T-cell (primary cell): ENCODE measurements at places on chromosomes 4 and X.
A peak's percentile ranks its signal among the peaks of the same experiment; 100 is the strongest.

DNA sequence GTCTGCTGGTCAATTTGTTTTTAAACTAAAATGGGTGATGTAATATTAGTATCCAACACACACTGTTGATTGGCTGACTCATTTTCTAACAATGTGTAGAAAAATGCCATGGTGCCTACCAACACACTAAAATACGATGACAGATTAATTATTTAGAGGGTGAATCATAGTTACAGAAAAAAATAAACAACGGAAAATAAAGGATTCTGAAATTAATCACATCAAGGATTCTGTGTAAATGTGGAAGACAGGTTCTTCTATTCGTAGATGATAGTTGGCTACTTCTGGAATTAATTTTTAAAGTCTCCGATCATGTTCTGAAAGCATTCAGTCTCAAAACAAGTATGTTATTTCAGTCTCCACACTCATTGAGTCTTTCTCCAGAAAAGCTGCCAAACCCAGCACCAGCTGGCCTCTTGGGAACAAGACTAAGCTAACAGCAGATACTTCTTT, 8.2 kb upstream of the IQCM start:
- no peak overlapping the region for H3K4me3 ChIP-seq
- DNase-seq = no peak
- no peaks in the 10 kb centered on the region for H3K36me3 ChIP-seq
- no peak overlapping the region for H3K27ac ChIP-seq

DNA sequence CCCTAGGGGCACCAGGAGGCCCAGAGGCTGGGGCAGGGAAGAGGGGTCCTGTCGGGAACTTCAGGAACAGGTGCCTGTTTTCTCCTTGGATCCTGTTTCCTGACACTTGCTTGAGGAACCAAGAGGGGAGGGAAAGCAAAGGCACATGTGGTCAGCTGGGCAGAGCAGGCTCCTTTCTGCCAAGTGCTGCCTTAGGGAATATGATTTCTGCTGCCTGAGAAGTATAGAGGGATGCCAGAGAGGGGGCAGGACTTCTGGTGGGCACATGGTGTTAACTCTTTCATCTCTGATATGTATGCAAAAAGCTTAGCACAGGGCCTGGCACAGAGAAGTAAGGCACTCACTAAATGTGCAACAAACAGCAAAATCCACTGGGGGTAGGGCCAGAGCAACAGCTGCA, 51.2 kb upstream of the PJA1 start:
- no peak overlapping the region for H3K27ac ChIP-seq
- H3K4me3 ChIP-seq = no peak overlapping the region
- DNase-seq = no peak
- H3K27me3 ChIP-seq = no peaks in the 10 kb centered on the region

- H3K4me1 ChIP-seq = no peaks in the 10 kb centered on the region
- H3K4me3 ChIP-seq = no peak overlapping the region
Observed at GRCh38 chr4:128320656-128321055, 33.0 kb upstream of the PGRMC2 start.

GRCh38 chr4:163697121-163697520, 202.6 kb downstream of the TMA16 start:
- H3K4me3 ChIP-seq = no peak overlapping the region
- H3K36me3 ChIP-seq = no peaks in the 10 kb centered on the region

- no peak for DNase-seq
- H3K4me3 ChIP-seq = no peak overlapping the region
- H3K4me1 ChIP-seq = no peaks in the 10 kb centered on the region
- no peaks in the 10 kb centered on the region for H3K36me3 ChIP-seq
Observed at GRCh38 chr4:8331575-8331955, 62.0 kb downstream of the HTRA3 start.

- no peak overlapping the region for H3K4me3 ChIP-seq
- H3K27ac ChIP-seq = no peak overlapping the region
- DNase-seq = no peak
Observed at GRCh38 chr4:127656047-127656680, 23.4 kb downstream of the INTU start.

- H3K27me3 ChIP-seq = no peaks in the 10 kb centered on the region
Observed at GRCh38 chr4:138003248-138003647, 238.9 kb downstream of the SLC7A11 start.

GRCh38 chrX:12867685-12868084, 813 bp downstream of the TLR7 start:
- H3K27me3 ChIP-seq = peaks cover 3% of the 10 kb centered on the region
- no peak overlapping the region for H3K27ac ChIP-seq
- no peaks in the 10 kb centered on the region for H3K36me3 ChIP-seq
- no peak overlapping the region for H3K4me3 ChIP-seq
- DNase-seq = no peak

DNA sequence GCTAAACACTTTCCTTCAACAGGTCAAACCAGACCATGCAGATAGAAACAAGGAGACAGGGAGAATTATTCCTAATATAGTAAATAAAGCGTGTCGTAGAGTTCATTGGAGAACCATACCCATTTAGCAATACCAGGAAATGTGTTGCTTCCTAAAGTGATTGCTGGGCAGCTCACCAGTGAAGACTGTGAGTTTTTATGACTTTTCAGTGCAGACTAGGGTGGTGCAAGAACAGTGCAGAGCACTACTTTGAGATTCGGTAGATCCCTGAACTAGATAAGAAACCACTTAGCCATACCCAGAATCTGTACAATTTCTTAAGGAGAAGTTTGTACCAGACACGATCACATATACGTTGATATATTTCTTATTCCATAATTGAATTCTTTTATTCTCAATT, 87.4 kb downstream of the EMCN start:
- H3K27ac ChIP-seq = no peak overlapping the region
- no peaks in the 10 kb centered on the region for H3K27me3 ChIP-seq
- no peak overlapping the region for H3K4me3 ChIP-seq
- no peaks in the 10 kb centered on the region for H3K36me3 ChIP-seq
- H3K4me1 ChIP-seq = peaks cover 16% of the 10 kb centered on the region
- DNase-seq = no peak

- H3K4me1 ChIP-seq = no peaks in the 10 kb centered on the region
- no peak for DNase-seq
- H3K36me3 ChIP-seq = no peaks in the 10 kb centered on the region
- no peak overlapping the region for H3K4me3 ChIP-seq
Observed at GRCh38 chr4:54877006-54877405, 219.2 kb downstream of the KIT start.

GRCh38 chr4:24395937-24396336, 188.4 kb downstream of the DHX15 start:
- no peaks in the 10 kb centered on the region for H3K4me1 ChIP-seq
- no peak overlapping the region for H3K27ac ChIP-seq
- no peak for DNase-seq
- no peaks in the 10 kb centered on the region for H3K27me3 ChIP-seq

- no peak overlapping the region for H3K4me3 ChIP-seq
- no peaks in the 10 kb centered on the region for H3K27me3 ChIP-seq
- no peaks in the 10 kb centered on the region for H3K4me1 ChIP-seq
Observed at GRCh38 chr4:159045321-159045720, 57.6 kb upstream of the RAPGEF2 start.

DNA sequence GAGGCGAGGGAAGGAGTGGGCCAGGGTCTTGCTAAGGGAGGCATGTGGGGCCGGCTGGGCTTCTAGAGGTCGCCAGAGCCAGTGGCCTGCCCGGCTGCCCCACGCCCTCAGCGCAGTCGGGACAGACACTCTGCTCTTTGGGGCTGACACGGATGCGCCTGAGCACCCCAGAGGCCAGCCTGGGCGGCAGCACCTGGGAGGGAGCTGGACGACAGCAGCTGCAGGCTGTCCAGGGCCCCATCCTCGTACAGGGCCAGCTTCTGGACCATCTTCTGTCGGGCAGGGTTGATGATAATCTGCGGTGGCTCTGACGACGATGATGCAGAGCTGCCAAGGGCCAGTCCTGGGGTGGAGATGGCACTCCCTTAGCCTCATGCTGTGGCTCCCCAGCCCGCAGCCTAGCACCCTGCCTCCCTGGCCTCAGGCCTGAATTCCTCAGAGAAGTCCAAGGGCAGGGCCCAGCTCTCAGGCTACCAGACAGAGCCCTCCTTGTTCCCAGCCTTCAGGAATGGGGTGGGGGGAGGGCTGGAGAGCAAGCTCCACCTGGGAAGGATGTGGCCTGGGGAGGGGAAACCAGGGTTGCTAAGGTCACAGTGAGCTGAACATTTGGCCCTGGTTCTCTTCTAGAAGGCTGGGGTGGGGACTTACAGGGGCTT, 7.2 kb downstream of the IRAK1 start:
- H3K36me3 ChIP-seq = peaks cover 4% of the 10 kb centered on the region
- H3K27me3 ChIP-seq = no peaks in the 10 kb centered on the region
- no peak overlapping the region for H3K27ac ChIP-seq
- H3K4me3 ChIP-seq = no peak overlapping the region
- no peak for DNase-seq
- H3K4me1 ChIP-seq = no peaks in the 10 kb centered on the region

DNA sequence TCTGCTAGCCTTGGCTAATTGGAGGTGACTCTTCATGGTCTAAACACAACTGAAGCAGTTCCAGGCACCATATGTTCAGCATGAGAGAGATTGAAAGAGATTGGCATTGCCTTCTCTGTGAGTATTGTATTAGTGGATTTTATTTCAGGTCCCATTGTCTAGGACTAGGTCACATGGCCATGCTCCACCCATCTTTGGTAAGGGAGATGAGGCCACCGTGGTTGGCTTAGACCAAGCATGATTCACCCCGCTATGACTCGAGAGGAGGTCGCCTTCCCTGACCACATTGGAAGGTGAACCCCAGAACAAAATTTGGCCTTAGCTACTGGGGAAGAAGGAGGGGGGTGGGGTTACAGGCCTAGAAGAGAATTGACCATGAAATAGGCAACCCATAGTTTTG, 109.9 kb upstream of the BCOR start:
- no peaks in the 10 kb centered on the region for H3K36me3 ChIP-seq
- peaks cover 7% of the 10 kb centered on the region for H3K4me1 ChIP-seq
- H3K4me3 ChIP-seq = no peak overlapping the region
- no peaks in the 10 kb centered on the region for H3K27me3 ChIP-seq
- no peak overlapping the region for H3K27ac ChIP-seq
- peak; percentile 14 for DNase-seq

GRCh38 chr4:8314691-8315255, 45.2 kb downstream of the HTRA3 start:
- H3K4me1 ChIP-seq = no peaks in the 10 kb centered on the region
- H3K36me3 ChIP-seq = no peaks in the 10 kb centered on the region
- DNase-seq = no peak
- peaks cover 28% of the 10 kb centered on the region for H3K27me3 ChIP-seq
- no peak overlapping the region for H3K27ac ChIP-seq
- no peak overlapping the region for H3K4me3 ChIP-seq

GRCh38 chr4:113576947-113577678, 184.4 kb downstream of the CAMK2D start:
- H3K4me3 ChIP-seq = no peak overlapping the region
- H3K36me3 ChIP-seq = no peaks in the 10 kb centered on the region
- H3K4me1 ChIP-seq = peaks cover 17% of the 10 kb centered on the region
- no peaks in the 10 kb centered on the region for H3K27me3 ChIP-seq
- no peak for DNase-seq

DNA sequence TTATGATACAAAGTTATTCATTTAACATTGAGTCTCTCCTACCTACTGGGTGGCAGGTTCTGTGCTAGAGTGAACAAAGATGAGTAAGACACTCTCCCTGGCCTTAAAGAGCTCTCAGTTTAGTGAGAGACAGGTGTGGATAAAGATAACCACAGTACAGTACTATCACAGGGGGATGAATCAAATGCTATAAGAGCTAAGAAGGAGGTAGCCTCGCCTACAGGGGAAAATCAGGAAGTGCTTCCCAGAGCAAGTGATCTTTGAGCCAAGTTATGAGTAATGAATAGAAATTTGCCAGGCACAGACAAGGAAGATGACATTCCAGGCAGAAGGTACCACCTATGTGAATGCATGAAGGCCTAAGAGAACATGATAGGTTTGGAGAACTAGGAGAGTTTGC, 3.4 kb upstream of the IGBP1 start:
- no peak for DNase-seq
- H3K27me3 ChIP-seq = no peaks in the 10 kb centered on the region
- H3K36me3 ChIP-seq = no peaks in the 10 kb centered on the region
- H3K27ac ChIP-seq = no peak overlapping the region
- H3K4me3 ChIP-seq = no peak overlapping the region

GRCh38 chr4:153260553-153261300, 56.5 kb downstream of the TRIM2 start:
- peaks cover 6% of the 10 kb centered on the region for H3K4me1 ChIP-seq
- no peak for DNase-seq
- peaks cover 2% of the 10 kb centered on the region for H3K27me3 ChIP-seq
- H3K27ac ChIP-seq = no peak overlapping the region

GRCh38 chr4:178242655-178243054, 800.4 kb upstream of the AGA start:
- H3K4me1 ChIP-seq = no peaks in the 10 kb centered on the region
- H3K4me3 ChIP-seq = no peak overlapping the region
- no peaks in the 10 kb centered on the region for H3K27me3 ChIP-seq
- H3K36me3 ChIP-seq = no peaks in the 10 kb centered on the region

- H3K4me3 ChIP-seq = no peak overlapping the region
- no peak overlapping the region for H3K27ac ChIP-seq
- H3K27me3 ChIP-seq = no peaks in the 10 kb centered on the region
- no peaks in the 10 kb centered on the region for H3K36me3 ChIP-seq
- H3K4me1 ChIP-seq = no peaks in the 10 kb centered on the region
Observed at GRCh38 chr4:149158817-149159216, 656.8 kb downstream of the IQCM start.

GRCh38 chr4:953574-953915, 19.8 kb downstream of the DGKQ start:
- H3K27ac ChIP-seq = no peak overlapping the region
- H3K4me3 ChIP-seq = no peak overlapping the region
- peaks cover 13% of the 10 kb centered on the region for H3K36me3 ChIP-seq
- DNase-seq = no peak

- H3K4me3 ChIP-seq = peak overlapping the region; percentile 71
- no peak for DNase-seq
- H3K27ac ChIP-seq = peak overlapping the region; percentile 52
- peaks cover 19% of the 10 kb centered on the region for H3K4me1 ChIP-seq
Observed at GRCh38 chrX:16711893-16712547, 449 bp downstream of the CTPS2 start.

DNA sequence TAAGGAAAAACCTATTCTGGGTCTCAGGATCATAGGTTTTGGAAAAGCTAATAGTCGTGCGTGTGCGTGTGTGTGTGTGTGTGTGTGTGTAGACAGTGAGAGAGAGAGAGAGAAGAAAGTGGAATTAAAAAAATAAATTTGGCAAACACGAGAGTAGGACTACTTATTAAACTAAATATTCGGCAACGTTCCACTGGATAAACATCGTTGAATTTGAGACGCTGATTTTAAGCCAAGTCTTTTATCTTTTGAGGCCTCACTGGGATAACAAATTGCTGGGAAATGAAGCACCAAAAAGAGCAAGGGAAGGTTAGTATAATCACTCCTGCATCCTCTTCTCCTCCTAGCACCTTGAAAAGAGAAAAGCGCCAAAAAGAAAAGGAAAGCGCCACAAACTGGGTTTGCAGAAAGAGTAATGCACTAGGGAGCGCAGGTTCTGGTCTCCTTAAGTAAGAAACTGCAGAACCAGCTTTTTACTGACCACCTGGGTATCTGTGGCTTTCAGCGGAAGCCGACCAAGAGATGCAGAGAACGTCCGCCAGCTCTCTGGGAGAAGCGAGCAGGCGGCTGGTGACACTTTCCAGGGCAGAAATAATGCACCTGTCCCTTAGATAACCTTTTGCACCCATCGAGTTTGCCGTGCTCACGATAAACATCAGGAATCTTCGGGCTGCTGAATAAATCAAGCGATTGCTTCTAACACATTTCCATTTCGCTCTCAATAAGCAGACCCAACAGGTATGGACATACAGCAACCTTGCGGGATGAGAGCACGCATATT, 3.4 kb downstream of the ATOH1 start:
- H3K4me3 ChIP-seq = no peak overlapping the region
- peaks cover 31% of the 10 kb centered on the region for H3K27me3 ChIP-seq
- peaks cover 6% of the 10 kb centered on the region for H3K4me1 ChIP-seq
- no peak overlapping the region for H3K27ac ChIP-seq
